ENCODE measurements at places on chromosomes 11 and 22.

- no peak for DNase-seq
These were observed 1099.2 kb downstream of the LRRC4C start for GRCh38 chr11:40360206-40360798.

- DNase-seq: no peak
These were observed 87.2 kb downstream of the CWF19L2 start for GRCh38 chr11:107370390-107370789.

- DNase-seq: no peak
These were observed 636.2 kb upstream of the CCDC90B start for GRCh38 chr11:83922318-83922717.

DNA sequence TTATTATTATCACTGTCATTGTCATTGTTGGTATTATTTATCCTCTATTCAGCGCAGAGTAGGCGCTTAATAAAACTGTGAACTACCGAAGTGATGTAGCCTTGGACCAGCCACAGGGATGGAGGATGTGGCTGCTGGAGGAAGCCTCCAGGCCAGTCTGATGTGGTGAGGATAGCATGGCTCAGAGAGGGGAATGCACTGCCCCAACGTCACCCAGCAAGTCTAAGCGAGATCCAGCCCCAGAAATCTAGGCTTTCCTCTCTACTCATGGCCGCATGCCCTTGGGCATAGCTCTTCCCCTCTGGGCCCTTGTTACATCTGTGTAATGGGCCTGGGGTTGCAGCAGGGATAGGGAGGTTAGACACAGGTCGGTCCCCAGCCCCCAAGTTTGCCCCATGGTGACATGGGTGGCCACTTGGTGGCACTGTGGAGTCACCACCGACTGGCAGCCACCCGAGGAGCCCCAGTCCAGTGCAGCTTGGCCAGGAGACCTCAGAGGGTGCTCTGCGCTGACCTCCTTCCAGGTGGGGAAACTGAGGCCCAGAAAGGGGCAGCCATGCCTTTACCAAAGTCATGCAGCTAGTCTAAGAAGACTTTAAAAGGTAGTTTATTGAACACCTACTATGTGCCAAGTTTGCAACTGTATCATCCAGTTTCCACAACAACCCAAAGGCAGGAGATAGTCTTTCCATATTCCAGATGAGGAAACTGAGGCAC is 395.7 kb downstream of the MN1 start:
- DNase-seq: peak; percentile 57

DNA sequence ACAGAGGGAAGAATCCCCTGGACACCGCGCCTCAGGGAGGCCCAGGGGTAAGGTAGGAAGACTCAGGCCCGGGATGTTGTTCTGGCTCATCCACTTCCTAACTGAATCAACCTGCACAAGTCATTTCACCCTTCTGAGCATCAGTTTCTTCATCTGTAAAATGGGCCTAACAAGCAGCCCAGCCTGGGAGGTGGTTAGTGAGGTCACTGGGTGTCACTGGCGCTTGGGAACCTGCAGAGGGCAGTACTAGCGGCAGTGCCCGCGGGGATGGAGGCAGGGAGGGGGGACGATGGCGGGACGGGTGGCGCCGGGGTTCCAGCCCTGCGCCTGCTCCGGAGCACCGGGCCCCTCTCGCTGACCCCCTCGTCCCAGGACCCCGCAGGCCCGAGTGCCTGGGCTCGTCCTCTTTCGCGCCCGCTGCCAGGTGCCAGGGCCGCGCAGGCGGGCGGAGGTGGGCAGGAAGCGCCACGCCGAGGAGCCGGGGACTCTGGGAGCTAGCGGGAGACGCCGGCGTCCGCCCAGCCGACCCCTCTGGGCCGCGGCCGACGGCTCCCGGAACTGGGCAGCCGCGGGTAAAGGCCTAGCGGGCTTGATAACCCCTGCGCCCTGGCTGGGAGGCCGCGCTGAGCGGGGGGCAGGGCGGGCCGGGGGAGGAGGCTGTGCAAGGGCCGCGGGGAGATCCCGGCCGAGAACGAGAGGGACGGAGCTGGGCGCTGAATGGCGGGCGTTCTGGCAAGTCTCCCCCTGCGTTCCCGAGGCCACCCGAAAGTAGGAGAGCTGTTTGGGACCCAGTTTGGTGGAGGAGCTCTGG is at the start of gene NLRX1:
TSS of gene NLRX1 (plus strand) at position 255 of the 811 bp plus-strand sequence. CDS start 2,679 bp downstream, outside the sequence.
- peak; percentile 93 for DNase-seq

GRCh38 chr11:78763664-78764063 is 189.0 kb upstream of the NARS2 start:
- no peak for DNase-seq

- no peak for DNase-seq
These were observed 21.8 kb upstream of the RRM1 start for GRCh38 chr11:4072668-4073285.

DNA sequence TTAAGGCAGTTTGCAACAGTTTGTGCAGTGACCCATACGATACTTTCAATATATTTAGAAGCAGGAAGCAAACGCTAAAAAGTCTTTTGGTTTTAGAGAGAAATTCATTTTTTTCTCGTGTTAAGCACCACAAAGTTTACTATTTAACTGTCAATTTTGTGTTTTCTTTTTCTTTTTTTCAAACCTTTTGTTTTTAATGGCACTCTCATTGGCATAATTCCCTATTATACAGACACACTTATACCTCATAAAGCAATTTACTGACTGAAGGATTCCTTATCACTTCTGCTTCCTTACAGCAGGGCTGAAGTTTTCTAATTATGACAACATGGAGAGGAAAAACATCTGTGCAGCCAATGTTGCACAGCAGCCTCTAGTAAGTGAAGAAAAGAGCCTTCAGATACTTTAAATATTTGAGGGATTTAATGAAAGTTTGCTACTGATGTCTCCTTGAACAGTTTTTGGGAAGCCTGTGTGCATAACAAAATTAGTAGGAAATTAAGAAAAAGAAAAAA is 2191.2 kb downstream of the LRRC4C start:
- no peak for DNase-seq

- DNase-seq: no peak
These were observed 32.2 kb downstream of the ARRB1 start for GRCh38 chr11:75319035-75319877.

- no peak for DNase-seq
These were observed 425.4 kb downstream of the CTTN start for GRCh38 chr11:70823771-70824170.

GRCh38 chr11:120326845-120327281 is 1.8 kb downstream of the TLCD5 start:
- no peak for DNase-seq

- no peak for DNase-seq
These were observed 3.8 kb upstream of the CAPN5 start for GRCh38 chr11:77062924-77063323.

DNA sequence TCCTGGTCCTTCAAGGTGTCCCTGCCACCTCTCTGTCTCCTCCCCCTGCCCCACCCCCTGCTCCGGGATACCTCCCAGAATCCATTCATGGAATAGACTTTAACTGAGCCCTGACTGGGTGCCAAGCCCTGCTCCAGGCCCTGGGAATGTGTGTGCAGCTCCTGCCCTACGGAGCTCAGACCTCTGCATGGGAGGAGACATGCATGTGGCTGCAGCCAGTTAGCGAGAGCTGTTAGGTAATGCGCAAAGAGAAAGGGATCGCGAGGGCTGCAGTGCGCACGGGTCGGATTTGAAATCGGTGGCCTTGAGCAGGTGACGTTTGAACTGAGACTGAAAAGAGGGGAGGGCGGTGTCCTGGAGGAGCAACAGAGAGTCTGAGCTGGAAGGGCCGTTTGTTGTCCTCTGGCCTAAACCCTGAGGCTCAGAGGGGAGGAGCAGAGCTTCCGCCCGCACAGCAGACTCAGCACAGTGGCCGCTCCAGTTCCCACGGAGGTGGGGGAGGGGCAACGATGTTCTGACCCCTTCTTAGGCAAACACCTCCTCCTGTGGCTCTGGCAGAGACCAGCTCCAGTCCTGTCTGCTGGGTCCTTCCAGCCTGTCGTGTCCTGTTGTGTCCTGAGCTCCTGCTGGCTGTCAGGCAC is 19.8 kb upstream of the LRRC10B start:
- no peak for DNase-seq
